ENCODE measurements at places on chromosomes 2 and 18. TPM values are rescaled to one million over a fixed set of nuclear protein-coding genes. Genes with fewer than 3 reads are reported as not detected.
A peak's percentile ranks its signal among the peaks of the same experiment; 100 is the strongest.

- DNase-seq: no peak
Observed at GRCh38 chr18:22303927-22304326, 113.8 kb downstream of the CTAGE1 start.

DNA sequence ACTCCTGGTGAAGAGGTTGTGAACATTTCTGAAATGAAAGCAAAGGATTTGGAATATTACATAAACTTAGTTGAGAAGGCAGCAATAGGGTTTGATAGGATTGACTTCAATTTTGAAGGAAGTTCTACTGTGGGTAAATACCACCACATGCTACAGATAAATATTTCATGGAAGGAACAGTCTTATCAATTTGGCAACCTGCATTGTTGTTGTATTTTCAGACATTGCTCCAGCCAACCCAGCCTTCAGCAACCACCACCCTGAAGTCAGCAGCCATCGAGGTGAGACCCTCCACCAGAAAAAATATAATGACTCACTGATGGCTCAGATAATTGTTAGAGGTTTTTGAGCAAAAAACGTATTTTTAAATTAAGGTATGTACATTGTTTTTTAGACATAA lies 10.0 kb downstream of the RDH14 start:
- DNase-seq: no peak

DNA sequence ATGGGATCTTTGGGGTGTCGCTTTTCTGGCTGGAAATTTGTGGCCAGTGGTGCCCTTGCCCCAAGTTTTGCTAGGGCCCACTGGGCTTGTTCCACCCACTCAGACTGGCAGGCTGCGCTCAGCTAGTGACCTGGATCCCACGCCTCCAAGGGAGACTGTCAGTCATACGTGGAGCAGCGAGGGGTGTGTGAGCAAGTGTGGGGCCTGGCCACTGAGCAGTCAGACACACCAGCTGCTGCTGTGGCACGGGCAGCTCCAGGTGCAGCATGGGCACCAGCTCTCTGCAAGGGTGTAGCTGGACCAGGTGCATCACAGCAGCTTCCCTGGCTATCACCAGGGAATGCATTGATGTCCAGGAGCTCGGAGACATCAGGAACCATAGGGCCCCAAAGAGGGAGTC lies 327.0 kb downstream of the NR4A2 start:
- DNase-seq: no peak

DNA sequence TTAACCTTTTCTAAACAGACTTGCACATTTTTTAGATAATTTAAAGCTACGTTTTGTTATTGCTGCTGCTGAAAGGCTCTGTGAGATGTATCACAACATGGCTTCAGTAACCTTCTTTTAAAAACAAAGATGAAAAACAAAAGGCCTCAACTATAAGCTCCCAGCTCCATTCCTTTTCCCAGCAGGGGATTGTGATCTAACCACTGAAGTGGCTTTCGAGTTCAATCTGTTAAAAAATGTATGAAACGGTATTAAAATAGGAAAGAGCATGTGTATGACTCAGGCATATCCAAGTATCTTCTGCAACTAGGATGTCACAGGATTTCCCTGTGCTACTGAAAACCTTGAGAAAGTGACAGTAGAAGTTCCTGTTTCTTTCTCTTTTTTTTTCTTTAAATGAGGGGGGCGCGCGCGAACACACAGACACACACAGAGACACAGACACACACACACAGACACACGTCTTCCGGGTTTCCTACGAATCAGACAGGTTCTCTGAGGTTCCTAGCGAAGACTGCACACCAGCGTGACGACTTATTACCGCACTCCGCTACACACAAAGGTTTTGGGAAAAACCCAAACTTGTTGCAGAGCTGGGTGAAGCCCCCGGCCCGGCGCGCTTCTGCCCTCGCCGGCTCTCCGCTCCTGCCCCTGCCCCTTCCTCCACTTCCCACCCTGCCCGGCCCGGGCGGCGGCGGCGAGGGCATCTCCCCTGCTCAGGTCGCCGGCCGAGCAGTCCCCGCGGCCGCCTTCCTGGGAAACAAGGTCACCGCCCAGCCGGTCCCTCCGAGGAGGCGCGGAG lies 86.8 kb downstream of the RBMS1 start:
- peak; percentile 6 for DNase-seq

DNA sequence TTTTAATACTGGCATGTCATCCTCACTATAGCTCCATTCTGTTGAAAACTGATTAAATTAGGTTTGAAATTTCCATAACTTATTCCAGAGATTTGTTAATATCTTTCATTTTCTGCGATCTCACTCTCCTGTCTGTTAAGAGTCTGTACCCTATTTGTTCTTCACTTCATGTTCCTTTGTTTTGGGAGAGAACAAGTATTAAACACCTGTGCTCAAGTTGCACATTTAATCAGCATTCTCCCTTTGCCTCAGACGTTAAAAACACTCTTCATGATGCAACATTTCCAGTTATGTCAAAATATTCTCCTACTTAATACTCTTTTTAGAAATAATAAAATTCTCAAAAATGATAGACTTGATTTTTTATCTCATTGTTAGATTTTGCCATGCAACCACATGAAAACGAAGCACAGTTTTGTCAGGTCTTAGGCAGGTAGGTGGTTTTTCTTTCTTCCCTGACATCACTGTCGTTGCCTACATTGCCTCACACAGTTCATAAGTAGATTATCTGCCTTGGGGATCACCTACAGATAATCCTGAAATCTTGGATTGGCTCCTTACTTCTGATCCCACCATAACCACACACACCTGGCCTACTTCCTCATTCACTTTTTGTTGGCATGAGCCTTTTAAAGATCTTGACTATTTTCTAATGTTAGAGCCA lies 109.9 kb downstream of the GAREM1 start:
- DNase-seq: no peak

DNA sequence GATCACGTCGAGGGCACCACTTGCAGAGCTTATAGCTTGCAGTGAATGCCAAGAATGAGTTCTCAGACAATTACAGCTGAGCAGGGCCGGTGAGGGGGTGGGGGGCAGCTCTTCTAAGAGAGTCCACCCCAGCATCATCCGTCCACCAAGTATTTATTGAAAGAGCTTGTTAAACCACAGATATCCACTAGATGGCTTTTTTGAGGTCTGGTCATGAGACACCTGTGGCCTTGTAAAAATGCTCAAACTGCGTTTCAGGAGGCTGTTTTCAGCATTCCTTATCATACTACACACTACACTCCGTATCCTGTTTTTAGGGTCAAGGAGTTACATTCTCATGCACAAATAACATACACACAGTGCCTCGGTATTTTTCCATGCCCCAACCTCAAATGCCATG lies 51.5 kb downstream of the DNAJC10 start:
- DNase-seq: peak; percentile 4

CFAP65 gene
- total RNA-seq: 1.00 TPM

KCNIP3 gene
- 20.8 TPM for total RNA-seq

NOSTRIN gene
- 8.7 TPM for total RNA-seq
